ENCODE measurements at places on chromosomes 4 and X.

DNA sequence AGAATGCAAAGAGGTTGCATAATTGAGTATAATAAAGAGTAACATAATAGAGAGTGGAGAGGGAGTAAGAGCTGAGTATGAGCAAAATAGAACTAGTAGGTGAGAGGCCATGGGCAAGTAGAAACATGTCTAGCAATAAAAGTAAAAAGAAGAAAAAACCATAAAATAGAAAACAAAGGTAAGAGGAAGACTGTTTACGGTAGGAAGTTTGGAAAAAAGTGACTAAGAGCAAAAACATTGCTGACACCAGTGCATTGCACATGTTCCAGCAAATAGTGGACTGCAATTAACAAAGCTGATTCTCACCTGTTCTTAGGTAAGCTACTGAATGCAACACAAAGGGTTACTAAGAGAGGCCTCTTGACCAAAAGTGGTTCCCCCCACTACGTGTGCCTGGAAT, 202.9 kb downstream of the TEX13A start:
- DNase-seq: no peak
- no peaks in the 10 kb centered on the region for H3K36me3 ChIP-seq
- H3K27me3 ChIP-seq: no peaks in the 10 kb centered on the region
- no peak overlapping the region for H3K27ac ChIP-seq
- no peaks in the 10 kb centered on the region for H3K4me1 ChIP-seq
- no peak overlapping the region for H3K4me3 ChIP-seq

DNA sequence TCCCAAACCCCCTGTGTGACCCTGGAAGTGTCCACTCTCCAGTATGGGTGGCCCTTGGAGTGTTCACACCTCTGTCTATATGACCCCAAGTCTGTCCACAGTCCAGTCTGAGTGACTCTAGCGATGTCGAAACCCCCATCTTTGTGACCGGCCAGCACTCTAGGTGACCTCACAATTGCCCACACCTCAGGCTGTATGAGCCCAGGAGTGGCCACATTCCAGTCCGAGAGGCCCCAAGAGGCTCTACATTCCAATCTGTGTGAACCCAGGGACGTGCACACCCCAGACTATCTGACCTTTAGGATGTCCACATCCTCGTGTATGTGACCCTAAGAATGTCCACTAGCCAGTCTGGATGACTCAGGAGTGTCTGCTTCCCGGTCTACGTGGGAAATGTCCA, 7.3 kb upstream of the GLOD5 start:
- DNase-seq: no peak
- no peaks in the 10 kb centered on the region for H3K4me1 ChIP-seq
- no peaks in the 10 kb centered on the region for H3K36me3 ChIP-seq
- H3K27ac ChIP-seq: no peak overlapping the region
- no peaks in the 10 kb centered on the region for H3K27me3 ChIP-seq

- no peaks in the 10 kb centered on the region for H3K36me3 ChIP-seq
- H3K4me3 ChIP-seq: no peak overlapping the region
- no peak overlapping the region for H3K27ac ChIP-seq
- no peak for DNase-seq
Measured at GRCh38 chrX:39716802-39717540, 380.8 kb downstream of the BCOR start.

- no peaks in the 10 kb centered on the region for H3K4me1 ChIP-seq
- H3K27ac ChIP-seq: no peak overlapping the region
- H3K27me3 ChIP-seq: no peaks in the 10 kb centered on the region
- DNase-seq: no peak
- no peaks in the 10 kb centered on the region for H3K36me3 ChIP-seq
Measured at GRCh38 chr4:21202959-21203358, 502.7 kb downstream of the PACRGL start.

DNA sequence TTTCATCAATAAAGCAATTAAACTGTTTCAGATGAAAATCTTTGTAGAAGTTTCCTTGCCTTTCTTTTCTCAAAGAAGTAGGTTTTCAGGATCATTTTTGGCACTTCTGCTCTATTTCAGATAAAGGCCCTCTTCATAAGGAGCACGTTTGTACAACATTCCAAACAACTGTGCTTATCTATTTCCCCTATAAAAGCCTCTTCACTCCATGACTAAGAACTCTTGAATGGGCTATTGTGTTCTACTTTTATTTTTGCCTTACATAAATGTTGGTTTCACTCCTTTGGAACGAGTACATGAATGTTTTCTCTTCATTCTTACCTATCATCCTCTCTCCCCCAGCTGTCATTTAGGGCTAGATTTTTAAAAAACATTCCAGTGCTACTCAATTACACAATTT, 288.0 kb upstream of the PPP1R2C start:
- no peaks in the 10 kb centered on the region for H3K4me1 ChIP-seq
- no peak overlapping the region for H3K27ac ChIP-seq
- H3K36me3 ChIP-seq: no peaks in the 10 kb centered on the region

DNA sequence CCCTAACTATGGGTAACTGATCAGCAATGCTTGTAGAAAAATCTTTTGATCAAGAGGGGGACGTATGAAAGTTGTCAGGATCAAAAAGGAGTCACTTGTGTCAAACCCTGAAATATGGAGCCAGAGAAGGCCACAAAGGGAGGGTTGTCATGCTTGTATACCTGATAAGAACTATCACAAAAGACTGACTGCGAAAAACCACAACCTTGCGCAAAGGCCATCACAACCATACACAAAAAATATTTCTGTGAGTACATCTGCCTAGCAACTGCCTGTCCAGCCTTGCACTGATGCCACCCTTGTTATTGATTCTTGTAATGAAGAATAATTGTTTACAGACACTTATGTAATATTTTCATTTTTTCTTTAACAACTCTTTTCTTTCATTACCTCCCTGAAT, 22.8 kb upstream of the EIF4E start:
- H3K4me1 ChIP-seq: no peaks in the 10 kb centered on the region
- H3K36me3 ChIP-seq: no peaks in the 10 kb centered on the region
- no peak overlapping the region for H3K27ac ChIP-seq
- no peak overlapping the region for H3K4me3 ChIP-seq

- H3K27me3 ChIP-seq: peaks cover 52% of the 10 kb centered on the region
- H3K4me1 ChIP-seq: peaks cover 8% of the 10 kb centered on the region
- no peaks in the 10 kb centered on the region for H3K36me3 ChIP-seq
- H3K4me3 ChIP-seq: no peak overlapping the region
- no peak for DNase-seq
Measured at GRCh38 chr4:41878991-41879491, 56.2 kb upstream of the TMEM33 start.

- no peaks in the 10 kb centered on the region for H3K27me3 ChIP-seq
- no peak for DNase-seq
- H3K4me3 ChIP-seq: no peak overlapping the region
- H3K27ac ChIP-seq: no peak overlapping the region
Measured at GRCh38 chrX:11266573-11267003, 26.6 kb upstream of the AMELX start.

GRCh38 chrX:72299891-72300630, 5.7 kb downstream of the CITED1 start:
- H3K27me3 ChIP-seq: no peaks in the 10 kb centered on the region
- DNase-seq: no peak

- no peaks in the 10 kb centered on the region for H3K36me3 ChIP-seq
- no peak for DNase-seq
- peaks cover 3% of the 10 kb centered on the region for H3K4me1 ChIP-seq
Measured at GRCh38 chrX:153649178-153649914, 2.3 kb downstream of the DUSP9 start.

GRCh38 chr4:124429746-124430250, 282.7 kb downstream of the ANKRD50 start:
- no peaks in the 10 kb centered on the region for H3K4me1 ChIP-seq
- H3K4me3 ChIP-seq: no peak overlapping the region
- H3K27me3 ChIP-seq: no peaks in the 10 kb centered on the region
- DNase-seq: no peak
- no peak overlapping the region for H3K27ac ChIP-seq

GRCh38 chr4:116878280-116878679, 207.1 kb downstream of the TRAM1L1 start:
- no peaks in the 10 kb centered on the region for H3K4me1 ChIP-seq
- H3K4me3 ChIP-seq: no peak overlapping the region
- no peak overlapping the region for H3K27ac ChIP-seq
- no peak for DNase-seq

GRCh38 chrX:149829751-149830191, 48.0 kb downstream of the MAGEA9 start:
- peak; percentile 4 for DNase-seq
- no peaks in the 10 kb centered on the region for H3K27me3 ChIP-seq
- H3K4me1 ChIP-seq: no peaks in the 10 kb centered on the region
- H3K36me3 ChIP-seq: no peaks in the 10 kb centered on the region

GRCh38 chr4:165426823-165427222, 48.0 kb downstream of the CPE start:
- H3K36me3 ChIP-seq: no peaks in the 10 kb centered on the region
- no peaks in the 10 kb centered on the region for H3K27me3 ChIP-seq
- H3K27ac ChIP-seq: no peak overlapping the region
- H3K4me1 ChIP-seq: no peaks in the 10 kb centered on the region
- DNase-seq: no peak

DNA sequence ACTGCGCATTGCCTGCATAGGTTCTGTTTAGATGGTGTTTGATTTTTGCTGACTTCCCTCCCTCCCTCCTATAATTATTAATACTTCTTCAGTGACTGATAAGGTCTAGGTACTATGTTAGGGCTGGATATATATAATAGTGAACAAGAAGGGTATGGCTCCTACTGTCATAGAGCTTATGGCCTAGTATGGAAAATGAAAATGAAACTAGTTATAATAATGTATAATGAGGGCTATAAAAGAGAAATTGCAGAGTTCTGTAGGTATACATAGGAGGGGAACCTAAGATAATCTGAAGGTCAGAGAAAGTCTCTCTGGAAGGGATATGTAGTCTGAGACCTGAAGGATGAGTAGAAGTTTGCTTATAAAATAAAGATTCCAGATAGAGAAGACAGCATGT, 102.1 kb downstream of the DCK start:
- DNase-seq: no peak
- no peaks in the 10 kb centered on the region for H3K27me3 ChIP-seq
- H3K36me3 ChIP-seq: no peaks in the 10 kb centered on the region
- no peak overlapping the region for H3K27ac ChIP-seq
- H3K4me3 ChIP-seq: no peak overlapping the region

- H3K4me1 ChIP-seq: no peaks in the 10 kb centered on the region
- H3K27me3 ChIP-seq: no peaks in the 10 kb centered on the region
- H3K4me3 ChIP-seq: no peak overlapping the region
- H3K27ac ChIP-seq: no peak overlapping the region
- H3K36me3 ChIP-seq: no peaks in the 10 kb centered on the region
Measured at GRCh38 chrX:155144926-155145325, 71.3 kb upstream of the VBP1 start.

- H3K27me3 ChIP-seq: no peaks in the 10 kb centered on the region
- no peak overlapping the region for H3K27ac ChIP-seq
- H3K4me3 ChIP-seq: no peak overlapping the region
Measured at GRCh38 chr4:90503677-90504076, 376.5 kb downstream of the CCSER1 start.

GRCh38 chr4:110002326-110002725, 89.6 kb downstream of the EGF start:
- no peak overlapping the region for H3K4me3 ChIP-seq
- H3K27me3 ChIP-seq: no peaks in the 10 kb centered on the region
- no peak overlapping the region for H3K27ac ChIP-seq
- no peaks in the 10 kb centered on the region for H3K36me3 ChIP-seq

DNA sequence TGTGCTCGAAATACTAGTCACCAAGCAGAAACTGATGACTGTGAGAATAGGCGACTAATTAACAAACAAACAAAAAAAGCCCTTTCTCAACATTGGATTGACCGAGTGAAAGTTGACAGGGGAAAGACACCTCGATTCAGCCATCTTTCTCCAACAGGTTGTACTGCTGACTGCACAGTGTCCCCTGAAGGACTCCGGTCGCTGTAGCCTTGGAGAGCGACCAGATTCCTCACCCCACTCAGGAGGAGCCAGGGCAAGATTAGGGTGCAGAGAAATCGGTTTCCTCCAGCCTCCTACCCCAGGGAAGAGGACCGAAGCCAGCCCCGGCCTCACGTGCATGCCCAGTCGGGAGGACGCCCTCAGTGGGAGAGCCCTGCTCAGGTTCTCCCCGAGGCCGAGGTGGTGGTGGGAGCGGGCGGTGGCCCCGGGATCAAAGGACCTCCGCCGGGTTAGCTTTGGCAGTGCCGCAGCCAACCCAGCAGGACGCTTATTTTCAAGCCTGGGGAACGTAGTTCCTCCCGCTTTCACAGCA, 1.1 kb upstream of the RAP1GDS1 start:
- H3K36me3 ChIP-seq: no peaks in the 10 kb centered on the region
- peak overlapping the region; percentile 99 for H3K27ac ChIP-seq
- no peaks in the 10 kb centered on the region for H3K27me3 ChIP-seq
- peak overlapping the region; percentile 84 for H3K4me3 ChIP-seq

GRCh38 chrX:109623997-109624396, 975 bp downstream of the KCNE5 start:
- no peak for DNase-seq
- no peaks in the 10 kb centered on the region for H3K36me3 ChIP-seq
- H3K27ac ChIP-seq: no peak overlapping the region
- no peaks in the 10 kb centered on the region for H3K27me3 ChIP-seq
- H3K4me3 ChIP-seq: no peak overlapping the region
- peaks cover 6% of the 10 kb centered on the region for H3K4me1 ChIP-seq

Data from neuronal stem cell (in vitro differentiated cells).